SJSA1 (cell line): ENCODE measurements at places on chromosomes 11 and 22.

DNA sequence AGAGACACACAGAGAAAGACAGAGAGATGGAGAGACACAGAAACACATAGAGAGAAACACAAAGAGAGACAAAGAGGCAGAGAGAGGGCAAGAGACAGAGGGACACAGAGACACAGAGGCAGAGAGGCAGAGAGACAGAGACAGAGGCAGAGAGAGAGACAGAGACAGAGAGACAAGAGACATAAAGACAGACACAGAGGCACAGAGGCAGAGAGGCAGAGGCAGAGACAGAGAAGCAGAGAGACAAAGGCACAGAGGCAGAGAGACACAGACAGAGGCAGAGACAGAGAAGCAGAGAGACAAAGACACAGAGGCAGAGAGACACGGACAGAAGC lies 6.3 kb downstream of the TNNI2 start:
- DNase-seq, result no peak
- H3K4me3 ChIP-seq, result no peak overlapping the region
- peaks cover 3% of the 10 kb centered on the region; the same call in 1 of the 2 replicates for H3K27me3 ChIP-seq
- 0 out of 2 replicates have a peak, but pooled peaks cover 7% of the 10 kb centered on the region for H3K4me1 ChIP-seq
- no peak overlapping the region for H3K27ac ChIP-seq
- H3K36me3 ChIP-seq, result no peaks in the 10 kb centered on the region

DNA sequence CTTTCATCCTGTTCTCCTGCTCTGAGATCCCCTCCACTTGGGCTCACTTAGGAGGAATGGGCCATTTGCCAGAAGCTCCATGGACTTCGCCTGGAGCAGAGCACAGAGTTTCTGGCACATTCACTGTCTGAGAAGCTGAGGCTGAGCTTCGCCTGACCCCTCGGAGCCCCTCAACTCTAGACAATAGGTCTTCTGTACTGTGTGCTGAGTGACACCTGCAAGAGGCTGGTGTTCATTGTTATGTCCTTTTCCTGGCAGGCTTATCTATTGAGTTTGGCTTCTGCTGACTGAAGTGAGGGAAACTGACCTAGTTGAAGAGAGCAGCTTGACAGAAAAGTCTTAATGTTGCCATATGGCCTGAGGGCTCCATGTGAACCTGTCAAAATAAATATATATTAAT lies 124.3 kb downstream of the EHF start:
- H3K27me3 ChIP-seq, result 0 out of 2 replicates have a peak, but pooled peaks cover 4% of the 10 kb centered on the region
- no peak overlapping the region for H3K4me3 ChIP-seq
- H3K36me3 ChIP-seq, result no peaks in the 10 kb centered on the region
- H3K4me1 ChIP-seq, result no peaks in the 10 kb centered on the region
- H3K27ac ChIP-seq, result no peak overlapping the region

- DNase-seq, result no peak
- H3K36me3 ChIP-seq, result no peaks in the 10 kb centered on the region
- H3K4me1 ChIP-seq, result peaks cover 4% of the 10 kb centered on the region
Observed at GRCh38 chr22:38611559-38611958, 41.6 kb upstream of the DMC1 start.

GRCh38 chr11:67466962-67467771 lies 1.9 kb downstream of the TMEM134 start:
- H3K27me3 ChIP-seq, result no peaks in the 10 kb centered on the region
- no peak overlapping the region for H3K4me3 ChIP-seq
- DNase-seq, result no peak
- H3K4me1 ChIP-seq, result peaks cover 29% of the 10 kb centered on the region
- no peak overlapping the region for H3K27ac ChIP-seq

DNA sequence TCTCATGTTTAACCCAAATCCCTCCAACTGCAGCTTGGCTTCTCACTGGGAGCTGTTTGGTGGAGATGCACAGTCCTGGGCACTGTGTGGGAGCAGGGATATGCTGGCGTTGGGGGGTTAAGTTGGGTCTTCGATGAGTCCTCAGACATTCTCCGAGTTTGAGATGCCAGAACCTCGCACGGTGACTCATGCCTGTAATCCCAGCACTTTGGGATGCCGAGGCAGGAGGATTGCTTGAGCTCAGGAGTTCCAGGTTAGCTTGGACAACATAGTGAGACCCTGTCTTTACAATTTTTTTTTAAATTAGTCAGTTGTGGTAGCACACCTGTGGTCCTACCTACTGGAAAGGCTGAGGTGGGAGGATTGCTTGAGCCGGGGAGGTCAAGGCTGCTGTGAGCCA lies 20.7 kb downstream of the POU2F3 start:
- H3K4me1 ChIP-seq, result no peaks in the 10 kb centered on the region
- no peak overlapping the region for H3K4me3 ChIP-seq
- H3K36me3 ChIP-seq, result no peaks in the 10 kb centered on the region
- no peak overlapping the region for H3K27ac ChIP-seq
- H3K27me3 ChIP-seq, result no peaks in the 10 kb centered on the region
- DNase-seq, result no peak

DNA sequence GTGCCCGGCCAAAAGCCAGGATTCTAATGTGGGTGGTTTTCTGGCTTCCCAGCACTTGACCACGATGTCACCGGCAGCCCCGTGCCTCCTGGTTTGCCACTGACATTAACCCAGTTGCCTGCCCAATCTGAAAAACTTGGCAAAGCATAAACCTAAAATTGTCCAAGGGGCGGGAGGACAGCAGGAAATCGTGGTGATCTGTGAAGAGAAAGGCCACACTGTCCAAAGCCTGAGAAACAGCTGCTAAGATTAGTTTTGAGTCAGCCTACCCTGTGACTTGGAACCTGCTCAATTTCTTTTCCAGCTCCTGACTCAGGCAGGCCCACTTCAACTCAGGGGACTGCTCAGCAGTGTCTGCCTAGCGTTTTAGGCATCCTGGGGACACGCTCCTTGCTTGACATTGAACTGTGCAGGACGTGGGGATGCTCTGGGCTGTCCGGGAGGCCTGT lies 8.2 kb upstream of the F2 start:
- DNase-seq, result no peak
- no peaks in the 10 kb centered on the region for H3K27me3 ChIP-seq
- no peak overlapping the region for H3K27ac ChIP-seq
- peaks cover 13% of the 10 kb centered on the region for H3K4me1 ChIP-seq
- peaks cover 24% of the 10 kb centered on the region for H3K36me3 ChIP-seq

DNA sequence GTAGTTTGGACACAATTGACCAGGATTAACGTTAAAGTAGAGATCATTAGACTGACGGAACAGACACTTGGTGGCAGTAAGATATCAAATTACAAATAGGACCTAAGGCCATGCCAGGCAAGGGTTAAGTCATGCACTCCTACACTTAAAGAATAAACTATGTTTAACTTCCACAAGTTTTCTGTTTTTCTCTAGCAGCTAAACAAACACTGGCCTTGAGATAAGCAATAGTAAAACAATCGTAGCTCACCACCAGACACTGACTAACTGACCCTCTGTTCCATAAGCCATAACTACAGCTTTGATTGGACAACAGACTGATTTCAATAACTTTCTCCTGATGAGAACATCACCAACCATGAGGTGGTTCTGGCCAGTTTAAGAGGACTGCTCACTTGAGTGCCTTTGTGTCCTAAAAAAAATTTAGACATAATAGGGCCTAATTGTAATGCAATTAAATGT lies 2.0 kb upstream of the CEP126 start:
- no peak overlapping the region for H3K4me3 ChIP-seq
- no peaks in the 10 kb centered on the region for H3K27me3 ChIP-seq
- no peaks in the 10 kb centered on the region for H3K36me3 ChIP-seq
- H3K27ac ChIP-seq, result no peak overlapping the region
